ENCODE measurements at places on chromosomes 4 and X.

DNA sequence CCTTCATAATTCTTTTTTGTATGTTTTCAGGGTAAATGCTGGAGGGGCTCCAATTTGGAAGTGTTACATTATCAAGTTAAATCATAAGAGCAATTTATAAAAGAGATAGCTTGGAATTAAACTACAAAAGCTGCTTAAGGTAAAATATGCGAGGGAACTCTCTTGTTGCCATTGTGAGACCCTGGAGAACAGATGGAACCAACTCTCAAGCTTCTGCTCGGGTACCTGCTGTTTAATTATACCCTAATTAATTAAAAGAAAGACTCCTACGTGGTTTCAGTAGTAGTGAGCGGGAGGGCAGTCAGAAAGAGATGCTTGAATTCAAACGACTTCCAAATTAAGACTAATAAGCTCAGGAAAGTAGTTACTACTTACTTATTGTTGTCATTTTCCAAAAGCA is 313.1 kb upstream of the TACR3 start:
- DNase-seq: no peak

DNA sequence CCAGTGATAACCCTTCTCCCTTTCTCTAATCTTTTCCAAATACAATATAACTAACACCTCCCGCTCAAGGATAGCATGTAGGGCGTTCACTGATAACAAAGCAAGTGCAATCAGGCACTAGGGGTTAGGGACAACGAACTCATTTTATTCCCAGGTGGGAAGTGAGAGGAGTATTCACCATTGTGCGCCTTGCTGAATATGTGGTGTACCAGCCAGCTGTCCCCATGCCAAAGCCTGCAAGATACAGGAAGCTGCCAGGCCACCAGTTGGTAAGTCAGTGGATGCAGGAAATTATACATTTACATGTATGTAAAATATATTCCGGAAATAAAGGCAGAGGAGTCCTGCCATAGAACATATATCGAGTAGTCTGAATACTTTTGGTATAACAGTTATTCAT is 6.3 kb upstream of the HPRT1 start:
- DNase-seq: peak; percentile 53

DNA sequence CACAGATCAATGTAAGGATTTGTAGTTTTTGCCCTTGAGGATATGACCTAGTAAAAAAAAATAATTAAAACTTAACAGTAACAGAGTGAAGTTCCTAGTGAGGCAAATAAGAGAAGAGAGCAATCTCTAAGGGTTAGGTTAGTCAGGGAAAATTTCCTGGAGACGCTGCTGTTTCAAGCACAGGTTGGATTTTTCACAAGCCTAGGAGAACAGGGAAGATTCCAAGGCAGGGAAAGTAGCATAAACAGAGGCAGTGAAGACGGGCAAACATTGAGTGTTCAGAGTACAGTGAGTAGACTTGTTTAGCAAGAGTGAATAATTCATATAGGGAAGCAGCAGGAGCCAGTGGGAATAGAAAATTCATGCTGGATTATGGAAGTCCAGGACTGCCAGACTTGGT is 212.8 kb downstream of the SPANXN3 start:
- DNase-seq: no peak

- no peak for DNase-seq
Observed at GRCh38 chrX:131279617-131280016, 9.5 kb downstream of the IGSF1 start.

DNA sequence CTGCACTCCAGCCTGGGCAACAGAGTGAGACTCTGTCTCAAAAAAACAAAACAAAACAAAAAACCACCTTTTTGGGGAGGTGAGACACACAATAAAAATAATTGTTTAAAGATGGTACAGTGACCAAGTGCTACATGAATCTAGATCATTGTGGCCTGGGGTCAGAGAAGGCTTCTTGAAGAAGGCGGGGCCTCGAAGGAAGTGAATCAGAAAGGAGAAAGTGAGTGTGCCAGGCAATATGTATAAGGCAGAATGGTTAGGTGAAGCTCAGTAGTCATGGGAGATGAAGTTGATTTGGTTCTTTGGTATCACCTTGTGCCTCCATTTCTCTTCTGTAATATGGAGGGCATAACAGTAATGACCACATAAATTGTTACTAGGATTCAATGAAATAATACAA is 58.9 kb downstream of the DOCK11 start:
- DNase-seq: no peak

- DNase-seq: no peak
Observed at GRCh38 chrX:6959006-6959405, 188.5 kb upstream of the STS start.

DNA sequence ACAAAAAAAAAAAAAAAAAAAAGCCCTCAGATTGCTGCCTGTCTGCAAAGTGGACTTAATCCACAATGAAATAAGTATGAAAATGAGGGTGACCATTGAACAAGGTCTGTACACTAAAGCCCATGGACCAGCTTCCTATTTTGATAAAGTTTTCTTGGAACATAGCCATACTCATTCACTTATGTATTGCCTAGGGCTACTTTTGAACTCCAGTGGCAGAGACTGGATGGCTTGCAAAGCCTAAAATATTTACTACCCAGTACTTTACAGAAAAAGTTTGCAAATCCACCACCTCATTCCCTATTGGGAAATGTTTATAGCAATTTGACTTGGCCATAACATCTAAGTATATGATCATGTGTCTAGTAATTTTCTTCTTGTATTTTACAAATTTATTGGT is 481.7 kb downstream of the NAF1 start:
- DNase-seq: no peak

All from Peyer's patch (tissue), 4 donors.